ENCODE measurements at places on chromosomes 5 and 9.

- no peak for DNase-seq
Observed at GRCh38 chr5:112316731-112317130, 102.3 kb downstream of the EPB41L4A start.

DNA sequence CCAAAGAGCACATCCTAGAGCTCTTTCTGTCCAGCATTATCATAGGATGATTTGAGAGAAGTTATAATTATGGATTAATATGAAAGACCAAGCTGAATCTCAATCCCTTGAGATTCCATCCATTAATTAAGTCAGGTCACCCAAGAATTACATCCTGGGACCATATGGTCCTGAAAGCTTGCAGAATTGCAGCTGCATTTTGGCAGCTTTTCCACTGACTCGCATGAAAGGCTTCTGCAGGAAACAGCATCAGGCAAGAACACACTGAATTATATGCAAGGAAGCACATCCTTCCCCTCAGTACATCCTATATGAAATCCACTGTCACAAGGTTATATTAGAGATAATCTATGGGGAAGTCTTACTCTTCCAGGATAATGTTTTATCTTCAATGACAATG is 109.1 kb upstream of the CTNND2 start:
- DNase-seq: peak; percentile 1

- no peak for DNase-seq
Observed at GRCh38 chr5:2482778-2483177, 268.7 kb downstream of the IRX2 start.

- peak; percentile 86 for DNase-seq
Observed at GRCh38 chr5:110817459-110817858, 78.7 kb downstream of the SLC25A46 start.

DNA sequence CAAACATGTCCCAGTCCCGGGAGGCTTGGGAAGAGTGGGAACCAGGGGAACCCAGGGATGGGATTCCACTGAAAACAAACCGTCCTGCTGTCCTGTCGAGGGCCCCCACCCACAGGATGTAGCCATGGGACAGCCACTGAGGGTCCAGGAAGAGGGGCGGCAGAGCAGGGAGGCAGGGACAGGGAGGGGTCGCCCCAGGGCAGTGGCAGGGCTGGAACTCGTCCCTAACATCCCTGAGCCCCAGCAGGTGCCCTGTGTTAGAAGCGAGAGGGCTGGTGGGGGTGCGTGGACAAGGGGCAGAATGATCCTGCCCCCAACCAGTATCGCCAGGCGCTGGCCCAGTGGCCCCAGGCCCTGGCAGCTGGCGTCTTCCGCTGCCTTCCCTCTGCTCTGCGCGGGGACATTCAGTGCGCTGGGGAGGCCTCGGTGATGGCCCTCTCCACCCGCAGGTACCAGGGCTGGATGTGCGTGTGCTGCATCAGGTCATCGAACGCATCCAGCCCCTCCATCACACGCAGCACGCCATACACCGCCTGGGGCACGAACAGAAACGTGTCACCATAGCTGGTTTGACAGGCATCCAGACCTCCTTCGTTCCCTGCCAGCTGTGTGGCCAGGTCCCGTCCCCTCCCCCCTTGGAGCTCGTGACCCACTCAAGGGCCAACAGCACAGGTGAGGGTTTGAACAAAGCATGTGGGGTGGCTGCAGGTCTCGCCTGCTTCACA is 6.6 kb downstream of the PTGES2 start:
- DNase-seq: no peak

DNA sequence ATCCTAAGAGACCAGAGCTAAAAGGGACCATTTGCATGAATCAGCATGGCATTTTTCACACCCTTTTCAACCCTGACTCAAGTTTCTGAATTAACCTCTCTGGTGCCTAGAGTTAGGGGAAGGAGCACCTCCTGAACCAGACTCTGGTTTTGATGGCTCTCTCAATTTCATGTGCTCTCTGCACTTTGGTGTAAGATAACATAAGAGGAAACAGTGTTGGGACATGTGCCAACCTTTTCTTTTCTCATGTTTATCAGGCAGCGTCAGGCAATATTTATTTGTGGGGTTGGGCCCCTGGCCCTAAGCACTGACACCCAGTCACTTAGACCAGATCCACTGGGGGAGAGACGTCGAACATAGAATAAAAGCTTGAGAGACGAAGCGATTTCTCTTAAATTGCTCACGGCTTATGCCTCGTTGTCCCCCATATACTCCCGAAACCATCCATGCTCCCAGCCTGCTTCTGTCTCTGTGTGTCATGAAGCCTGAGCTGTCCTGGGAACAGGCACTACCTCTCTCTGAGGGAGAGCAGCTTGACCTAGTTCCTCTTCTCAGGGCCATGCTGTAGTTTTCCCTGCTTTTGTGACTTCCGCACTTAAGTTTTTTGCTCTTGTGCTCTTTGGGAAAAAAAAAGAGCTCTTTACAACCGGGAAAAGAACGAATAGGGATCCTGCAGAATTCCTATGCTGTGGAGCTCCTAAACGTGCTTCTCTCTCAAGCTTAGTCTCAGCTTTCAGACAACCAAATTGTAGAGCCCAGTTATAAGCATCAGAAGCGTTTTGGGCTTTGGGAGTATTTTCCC is 195.7 kb downstream of the NR3C1 start:
- no peak for DNase-seq
